Stimulated activated CD4-positive, alpha-beta T cell treated with anti-CD3 and anti-CD28 coated beads, Interleukin-1b, Interleukin-23, amount 100 ng/mL, for 24 hours (primary cell): ENCODE measurements at places on chromosomes 3 and 15.

DNA sequence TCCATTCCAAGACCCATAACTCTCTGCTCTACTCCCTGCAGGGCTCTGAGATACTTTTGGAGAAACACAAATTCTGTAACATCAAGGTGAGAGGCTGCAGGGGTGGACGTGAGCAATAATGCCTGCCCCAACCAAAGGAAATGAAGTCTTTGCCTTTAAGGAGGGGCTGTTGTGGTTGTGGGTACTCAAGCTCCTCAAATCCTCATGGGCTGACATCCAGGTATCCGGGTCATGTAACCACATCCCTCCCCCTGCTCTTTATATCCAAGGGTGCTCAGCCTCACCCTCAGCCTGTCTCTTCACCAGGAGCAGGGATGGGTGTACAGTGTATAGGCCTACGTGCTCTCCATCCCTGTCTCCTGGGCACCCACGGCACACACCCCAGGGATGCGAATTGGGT lies 32.3 kb downstream of the NOX5 start:
- DNase-seq: no peak

DNA sequence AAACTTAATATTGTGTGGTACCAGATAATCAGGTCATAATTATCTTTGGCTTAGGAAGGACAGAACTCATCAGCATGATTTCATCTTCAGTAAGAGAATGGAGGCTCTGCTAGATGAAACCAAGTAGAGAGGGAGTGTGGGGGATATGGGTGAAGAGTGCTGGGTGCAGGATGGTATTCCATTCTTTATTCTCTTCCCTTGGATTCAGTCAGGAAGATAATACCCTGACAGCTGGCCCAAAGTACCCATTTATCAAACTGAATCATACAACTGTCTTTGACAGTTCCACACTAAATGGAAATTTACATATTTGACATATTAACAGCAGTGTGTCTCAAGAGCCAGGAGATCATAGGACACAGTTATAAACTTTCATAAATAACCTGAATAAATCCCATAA lies 44.7 kb downstream of the GOLIM4 start:
- no peak for DNase-seq

DNA sequence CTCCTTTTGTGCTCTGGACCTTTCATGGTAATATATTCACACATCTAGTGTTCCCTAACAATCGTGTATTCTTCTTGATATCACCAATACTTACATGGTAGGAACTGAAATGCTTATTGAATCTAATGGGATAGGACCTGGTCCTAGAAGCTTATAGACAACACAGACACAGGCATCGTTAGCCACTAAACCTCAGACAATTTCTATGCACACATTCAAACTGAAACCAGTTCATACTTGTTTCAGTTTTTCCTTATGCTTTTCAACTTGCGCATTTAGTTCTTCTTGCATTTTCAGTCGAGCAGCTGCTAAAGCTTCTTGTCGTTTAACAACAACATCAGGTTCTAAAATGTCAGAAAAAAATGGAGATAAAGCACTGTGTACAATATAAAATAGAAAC lies 2.3 kb downstream of the SELENOS start:
- DNase-seq: no peak

GRCh38 chr3:47932421-47932820 lies 83.8 kb downstream of the MAP4 start:
- no peak for DNase-seq

DNA sequence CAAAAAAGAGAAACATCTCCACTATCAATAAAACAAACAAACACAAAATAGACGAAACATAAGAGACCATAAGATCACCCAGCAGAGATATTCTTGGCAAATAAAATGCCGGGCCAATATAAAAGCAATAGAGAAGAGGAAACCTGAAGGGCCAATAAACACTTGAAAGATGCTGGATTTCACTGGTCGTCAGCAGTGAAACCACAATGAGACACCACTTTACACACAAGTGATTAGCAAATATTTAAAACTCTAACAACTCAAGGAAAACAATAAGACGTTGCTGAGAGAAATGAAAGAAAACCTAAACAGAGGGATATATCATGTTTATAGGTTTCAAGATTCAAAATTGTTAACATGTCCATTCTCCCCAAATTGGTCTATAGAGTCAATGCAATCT lies 148.5 kb downstream of the WDR76 start:
- no peak for DNase-seq

- no peak for DNase-seq
These were observed 919.0 kb upstream of the ALCAM start for GRCh38 chr3:104447681-104448080.

GRCh38 chr3:75294124-75294523 lies 370.0 kb upstream of the FRG2C start:
- DNase-seq: no peak

- no peak for DNase-seq
These were observed 33.1 kb upstream of the TOPAZ1 start for GRCh38 chr3:44208568-44208967.

- DNase-seq: no peak
These were observed 942 bp downstream of the ELP6 start for GRCh38 chr3:47512416-47513124.

- DNase-seq: no peak
These were observed 100.9 kb upstream of the ROPN1 start for GRCh38 chr3:124092811-124093210.

- DNase-seq: no peak
These were observed 263.2 kb downstream of the CNTN3 start for GRCh38 chr3:74351213-74351612.

DNA sequence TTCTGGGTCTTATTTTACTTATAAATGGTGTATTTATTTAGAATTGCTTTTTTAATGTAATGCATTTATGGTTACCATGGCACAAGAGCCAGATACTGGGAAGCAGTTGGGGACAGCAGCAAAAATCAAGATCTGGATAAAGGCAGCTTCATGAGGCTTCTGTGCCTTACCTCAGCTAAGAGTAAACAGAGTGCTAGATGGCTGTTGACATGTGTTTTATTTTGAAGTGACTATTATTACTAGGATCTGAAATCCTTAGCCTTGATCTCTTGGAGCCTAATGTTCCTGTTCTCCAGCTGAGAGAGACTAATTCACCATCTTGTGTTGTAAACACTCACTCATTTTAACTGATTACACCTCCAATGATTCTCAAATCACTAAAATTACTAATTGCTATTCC lies 317.8 kb downstream of the LPP start:
- DNase-seq: no peak
